ENCODE measurements at places on chromosomes 6 and 20.

- no peak for DNase-seq
Measured at GRCh38 chr6:62283365-62283764, 2.7 kb downstream of the KHDRBS2 start.

DNA sequence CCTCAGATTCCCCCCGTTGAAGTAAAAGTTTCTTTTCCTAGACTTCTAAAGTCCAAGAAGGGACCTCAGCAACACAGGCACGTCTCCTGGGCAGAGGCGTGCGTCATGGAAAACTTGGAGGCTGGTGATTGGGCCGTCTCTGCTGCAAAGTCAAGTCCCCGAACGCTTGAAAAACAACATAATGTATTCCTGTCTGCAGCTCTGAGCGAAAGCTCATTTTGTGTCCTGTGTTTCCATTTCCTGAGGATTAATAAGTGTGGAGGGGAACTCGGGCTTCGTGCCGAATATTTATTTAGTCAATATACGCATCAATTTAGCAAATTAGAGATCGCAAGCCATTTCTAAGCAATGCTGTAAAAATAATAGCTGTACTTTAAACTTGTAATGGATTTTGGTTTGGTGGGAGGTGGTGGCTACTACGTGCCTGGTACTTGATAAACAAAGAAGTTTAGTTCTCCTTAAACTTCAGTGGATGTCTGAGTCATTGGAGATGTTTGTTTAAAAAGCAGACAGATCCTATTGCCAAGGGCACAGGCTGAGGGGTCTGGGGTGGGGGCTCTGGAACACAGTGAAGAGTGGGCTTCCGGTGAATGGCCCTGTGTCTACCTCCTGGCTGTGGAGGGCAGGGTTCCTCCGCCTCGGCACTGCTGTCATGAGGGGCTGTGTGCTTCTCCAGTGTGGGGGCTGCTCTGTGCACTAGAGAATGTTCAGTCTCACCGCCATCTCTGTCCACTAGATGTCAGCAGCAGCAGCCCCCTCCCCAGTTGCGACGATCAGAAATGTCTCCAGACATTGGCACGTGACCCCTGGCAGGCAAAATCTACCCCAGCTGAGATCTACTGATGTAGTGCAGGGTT is 21.8 kb downstream of the PCK1 start:
- DNase-seq: no peak

DNA sequence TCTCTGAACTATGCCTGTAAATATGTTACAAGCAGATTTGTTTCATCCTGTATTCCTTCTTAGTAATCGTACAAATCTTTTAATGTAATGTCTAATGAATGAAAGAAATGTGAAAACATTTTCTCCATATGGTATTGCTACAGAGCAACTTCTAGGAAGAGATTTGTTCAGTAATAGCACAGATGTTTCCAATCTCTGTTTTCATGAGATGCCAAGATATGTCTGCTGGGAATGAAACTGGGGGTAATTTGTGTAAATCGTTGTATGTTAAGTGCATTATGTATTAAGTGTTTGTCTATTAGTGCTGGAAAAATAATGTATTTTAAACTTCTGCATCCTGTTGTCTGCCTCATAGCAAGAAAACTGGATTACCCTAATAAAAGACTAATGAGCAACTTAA is 722.2 kb upstream of the EYS start:
- no peak for DNase-seq

DNA sequence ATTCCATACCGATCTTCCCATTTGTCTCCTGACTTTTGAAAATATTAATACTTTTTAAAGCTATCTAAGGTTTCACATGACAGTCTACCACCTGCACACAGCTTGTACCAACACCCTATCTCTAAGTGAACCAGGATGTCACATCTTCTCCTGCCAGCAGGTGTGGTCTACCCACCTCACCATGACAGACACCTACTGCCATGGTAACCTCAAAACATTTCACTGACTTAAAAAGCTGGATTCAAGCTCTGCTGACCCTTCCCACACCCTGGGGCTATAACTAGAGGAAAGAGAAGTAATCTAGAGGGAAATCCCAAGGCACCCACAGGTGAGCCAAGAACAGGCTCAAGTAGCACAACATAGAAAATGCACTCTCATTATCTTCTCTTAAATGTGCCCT is 1.2 kb downstream of the SLC17A3 start:
- no peak for DNase-seq

- DNase-seq: no peak
Measured at GRCh38 chr20:15655295-15655874, 917.9 kb downstream of the KIF16B start.

- no peak for DNase-seq
Measured at GRCh38 chr6:147055821-147056392, 148.3 kb upstream of the STXBP5 start.

Measured in esophagus squamous epithelium (tissue), 5 donors.